ENCODE measurements at places on chromosomes 7 and 10. TPM values are rescaled to one million over a fixed set of nuclear protein-coding genes. Genes with fewer than 3 reads are reported as not detected.

The SLC16A9 gene
- 0.95 TPM for total RNA-seq

The PRSS37 gene
- not detected for total RNA-seq

The NEUROD6 gene
- total RNA-seq, result not detected

The LRMDA gene
- 15.9 TPM for total RNA-seq

The HNRNPF gene
- 178 TPM for total RNA-seq

The MALRD1 gene
- 2.4 TPM for total RNA-seq

The RNF32 gene
- total RNA-seq, result not detected

The TPK1 gene
- total RNA-seq, result 6.5 TPM

The LEP gene
- 715 TPM for total RNA-seq

The HOXA13 gene
- total RNA-seq, result not detected

The GPR146 gene
- 29.6 TPM for total RNA-seq

The TMEM178B gene
- 0.96 TPM for total RNA-seq

The PTEN gene
- total RNA-seq, result 280 TPM

The ZDHHC6 gene
- total RNA-seq, result 27.1 TPM

The STRIP2 gene
- total RNA-seq, result 6.5 TPM

The RBM20 gene
- total RNA-seq, result 1.7 TPM

- no peak for DNase-seq
Measured at GRCh38 chr10:85527616-85528317, 838.8 kb downstream of the GRID1 start.

- DNase-seq, result no peak
Measured at GRCh38 chr7:34755008-34755407, 97.0 kb downstream of the NPSR1 start.

DNA sequence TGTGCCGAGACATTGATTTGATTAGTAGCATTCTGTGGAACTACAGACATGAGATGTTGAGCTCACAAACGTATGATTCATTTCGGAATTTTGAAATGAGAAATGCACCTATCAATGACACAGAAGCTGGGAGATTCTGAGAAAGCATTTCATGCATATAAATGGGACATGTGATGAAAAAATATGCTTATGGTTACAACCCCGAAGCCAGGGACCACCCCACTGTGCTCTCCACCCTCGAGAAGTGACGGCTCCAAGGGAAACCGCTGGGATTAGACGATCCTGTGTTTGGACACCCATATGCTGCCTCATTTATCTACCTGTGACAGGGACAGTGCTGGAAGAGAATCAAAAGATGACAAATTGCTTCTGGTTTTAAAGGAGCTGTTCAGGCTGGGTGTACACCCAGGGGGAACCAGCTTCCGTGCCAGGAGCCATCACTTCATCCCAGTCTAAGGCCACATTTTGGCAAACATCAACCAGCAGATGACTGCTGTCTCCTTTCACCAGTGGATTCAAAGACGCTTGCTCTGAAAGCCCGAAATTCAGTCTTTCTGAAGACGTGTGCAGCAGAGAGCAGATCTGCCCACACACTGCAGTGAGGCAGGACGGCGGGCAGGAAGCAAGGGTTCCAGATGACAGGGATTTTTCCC, 109.9 kb downstream of the ATXN7L1 start:
- no peak for DNase-seq

GRCh38 chr10:8449909-8450308, 395.4 kb downstream of the GATA3 start:
- DNase-seq, result no peak

GRCh38 chr7:155184923-155185322, 112.8 kb upstream of the INSIG1 start:
- no peak for DNase-seq

DNA sequence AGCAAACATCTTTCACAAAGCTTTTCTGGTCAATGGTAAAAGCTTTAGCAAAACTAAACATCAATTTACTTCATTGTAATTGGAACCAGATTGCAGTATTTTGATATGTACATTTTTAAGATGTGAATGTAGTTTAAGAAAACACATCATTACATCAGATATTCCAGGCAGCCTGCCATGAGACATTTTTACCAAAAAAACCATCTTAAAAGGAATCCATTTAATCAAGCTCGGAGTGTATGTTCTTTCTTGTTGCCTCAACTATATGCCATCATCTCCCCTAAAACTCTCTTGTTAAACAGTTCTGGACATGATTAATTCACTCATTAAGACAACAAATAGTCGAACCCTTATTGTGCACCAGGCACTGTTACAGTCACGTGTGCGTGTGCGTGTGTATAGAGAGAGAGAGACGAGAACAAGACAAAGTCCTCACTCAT, 97.5 kb downstream of the UBE2H start:
- no peak for DNase-seq

GRCh38 chr7:143199040-143199439, 15.8 kb downstream of the TAS2R39 start:
- DNase-seq, result no peak

DNA sequence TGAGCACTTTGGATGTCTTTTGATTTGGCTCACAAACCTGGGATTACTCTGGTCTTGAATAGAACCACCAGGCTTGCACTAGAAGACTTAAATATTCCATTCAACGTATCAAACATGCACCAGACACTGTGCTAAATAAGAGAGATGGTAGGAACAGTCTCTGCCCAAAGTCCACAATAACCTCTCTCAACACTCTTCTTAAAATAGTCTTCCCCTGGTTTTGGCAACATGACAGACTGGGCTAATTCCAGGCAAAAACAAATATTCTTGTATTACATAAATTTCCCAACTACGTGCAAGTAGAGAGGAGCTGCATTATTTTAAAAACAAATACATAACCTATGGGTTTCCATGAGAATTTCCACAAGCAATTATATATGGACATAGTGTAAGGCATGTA, 64.8 kb upstream of the PAPSS2 start:
- no peak for DNase-seq

DNA sequence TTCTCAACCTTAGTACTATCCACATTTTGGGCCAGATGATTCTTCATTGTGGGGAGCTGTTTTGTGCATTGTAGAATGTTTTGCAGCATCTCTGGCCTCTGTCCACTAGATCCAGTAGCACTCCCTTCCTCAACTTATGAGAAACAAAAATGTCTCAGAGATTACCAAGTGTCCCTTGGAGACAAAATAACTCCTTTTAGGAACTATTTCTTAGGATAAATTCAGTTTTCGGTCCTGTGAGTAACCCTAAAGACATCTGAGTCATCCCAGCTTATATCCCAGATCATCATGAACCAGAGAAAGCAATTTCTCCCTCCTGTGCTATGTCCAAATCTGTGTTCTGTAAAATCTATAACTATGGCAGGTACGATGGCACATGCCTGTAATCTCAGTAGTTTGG, 266.6 kb upstream of the PHYHIPL start:
- no peak for DNase-seq

GRCh38 chr7:120169996-120170783, 102.8 kb upstream of the KCND2 start:
- no peak for DNase-seq

DNA sequence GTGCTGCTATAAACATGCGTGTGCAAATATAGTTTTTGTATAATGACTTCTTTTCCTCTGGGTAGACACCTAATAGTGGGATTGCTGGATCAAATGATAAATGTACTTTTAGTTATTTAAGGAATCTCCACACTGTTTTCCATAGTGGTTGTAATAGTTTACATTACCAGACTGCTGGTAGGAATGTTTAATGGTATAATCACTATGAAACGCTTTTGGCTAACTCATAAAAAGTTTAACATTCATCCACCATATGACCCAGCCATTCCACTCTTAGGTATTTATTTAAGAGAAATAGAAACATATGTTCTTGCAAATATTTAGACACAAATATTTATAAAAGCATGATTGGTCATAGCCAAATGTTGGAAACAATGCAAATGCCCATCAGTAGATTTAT, 32.1 kb upstream of the TFEC start:
- no peak for DNase-seq

GRCh38 chr10:119516381-119517234, 25.9 kb downstream of the RGS10 start:
- DNase-seq, result no peak

GRCh38 chr7:104943502-104944343, 70.3 kb upstream of the KMT2E start:
- peak; percentile 29 for DNase-seq

- DNase-seq, result no peak
Measured at GRCh38 chr10:12409161-12409560, 59.8 kb downstream of the CAMK1D start.

GRCh38 chr10:103835096-103836050, 20.0 kb downstream of the SH3PXD2A start:
- no peak for DNase-seq

GRCh38 chr10:93867525-93867924, 26.3 kb upstream of the SLC35G1 start:
- DNase-seq, result no peak

DNA sequence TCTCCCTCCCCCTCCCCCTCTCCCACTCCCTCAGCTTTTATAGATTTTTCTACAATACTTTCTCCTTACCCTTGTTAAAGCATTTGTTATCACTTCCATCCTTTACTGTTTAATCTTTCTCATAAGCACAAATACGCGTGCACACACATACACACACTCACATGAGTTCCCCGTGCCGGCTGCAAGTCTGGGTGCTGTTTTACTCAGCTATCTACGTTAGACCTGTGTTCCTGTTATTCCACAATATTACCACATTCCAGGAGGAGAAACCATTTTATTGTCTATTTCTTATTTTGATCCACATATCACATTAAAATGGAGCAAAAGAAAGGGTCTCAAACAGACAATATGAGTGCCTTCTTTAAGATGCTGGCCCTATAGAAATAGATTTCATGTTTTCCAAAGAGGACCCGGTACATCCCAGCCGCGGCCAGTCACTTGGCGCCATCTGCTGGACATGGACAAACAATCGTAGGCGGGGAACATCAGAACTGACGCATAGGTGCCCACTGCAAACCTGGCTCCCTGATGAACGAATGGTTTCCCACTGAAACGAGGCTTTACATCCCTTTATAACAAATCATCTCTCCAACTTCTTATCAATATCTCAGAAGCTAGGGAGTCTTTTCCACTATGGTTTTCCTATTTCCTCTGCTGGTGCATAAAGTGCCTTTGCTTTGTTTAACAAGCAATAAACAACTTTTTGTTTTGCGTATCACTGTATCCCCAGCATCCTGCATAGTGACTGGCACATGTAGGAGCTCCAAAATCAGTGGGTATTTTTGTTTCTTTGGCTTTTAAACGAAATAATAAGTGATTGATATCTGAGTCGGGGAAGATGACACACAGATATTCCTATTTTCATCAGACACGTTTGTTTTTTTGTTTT, 25.2 kb upstream of the OPTN start:
- DNase-seq, result peak; percentile 49

DNA sequence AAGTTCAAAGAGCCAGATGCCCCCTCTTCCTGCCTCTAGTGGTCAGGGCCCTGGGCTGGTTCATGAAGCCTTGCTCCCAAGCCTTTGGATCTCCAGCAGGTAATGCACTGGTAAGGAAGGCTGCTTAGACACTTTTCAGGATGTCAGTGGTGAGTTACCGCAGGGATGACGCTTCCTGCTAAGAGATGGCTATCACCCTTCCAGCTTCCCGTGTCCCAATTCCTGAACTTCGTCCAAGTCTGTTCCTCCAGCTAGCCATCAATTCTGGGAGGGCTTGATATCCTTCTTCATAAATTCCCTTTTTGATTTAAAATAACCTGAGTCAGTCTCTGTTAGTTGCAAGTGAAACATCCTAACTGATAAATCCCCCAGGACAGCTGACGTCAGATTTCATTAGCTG, 221.2 kb downstream of the PLXNA4 start:
- DNase-seq, result no peak

DNA sequence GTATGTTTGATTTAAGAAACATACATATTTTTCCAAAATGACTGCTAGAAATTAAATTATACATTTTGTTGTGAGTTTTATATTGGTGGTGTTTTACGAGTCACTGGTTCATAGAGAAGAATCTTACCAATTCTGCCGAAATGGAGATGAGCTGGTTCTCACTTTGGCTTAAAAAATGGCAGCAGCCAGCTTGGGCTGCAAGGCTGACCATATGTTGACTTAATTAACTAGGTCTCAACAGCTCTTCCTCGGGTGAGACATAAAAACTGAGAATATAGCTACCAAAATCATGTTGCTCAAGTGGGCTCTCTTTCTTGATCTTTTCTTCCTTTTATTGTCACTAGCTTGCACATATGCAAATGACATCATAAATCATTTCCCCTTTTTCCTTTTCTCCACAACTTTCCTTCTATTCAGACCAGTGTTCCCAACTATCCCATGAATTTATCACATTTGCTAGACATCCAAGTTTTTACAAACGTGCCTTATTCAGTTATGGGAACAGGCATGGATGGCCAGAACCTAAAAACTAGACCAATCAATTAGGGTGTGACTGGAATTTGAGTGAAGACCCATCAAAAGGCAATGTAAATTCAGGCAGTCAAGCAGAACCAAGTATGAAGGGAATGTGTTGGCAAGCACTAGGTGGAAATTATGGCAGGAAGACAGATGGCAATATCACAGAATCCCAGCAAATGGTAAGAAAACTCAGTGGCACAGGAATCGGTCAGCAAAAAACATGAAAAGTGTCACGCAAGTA, 6.4 kb upstream of the TSPAN12 start:
- no peak for DNase-seq

- no peak for DNase-seq
Measured at GRCh38 chr10:117364110-117364960, 10.9 kb downstream of the PDZD8 start.

- no peak for DNase-seq
Measured at GRCh38 chr7:104207348-104207730, 474 bp downstream of the ORC5 start.

GRCh38 chr10:77474939-77475338, 162.7 kb downstream of the KCNMA1 start:
- DNase-seq, result no peak

GRCh38 chr7:22319424-22320403, 37.2 kb downstream of the RAPGEF5 start:
- DNase-seq, result no peak

- DNase-seq, result no peak
Measured at GRCh38 chr10:108358912-108359311, 1194.4 kb upstream of the SORCS1 start.

DNA sequence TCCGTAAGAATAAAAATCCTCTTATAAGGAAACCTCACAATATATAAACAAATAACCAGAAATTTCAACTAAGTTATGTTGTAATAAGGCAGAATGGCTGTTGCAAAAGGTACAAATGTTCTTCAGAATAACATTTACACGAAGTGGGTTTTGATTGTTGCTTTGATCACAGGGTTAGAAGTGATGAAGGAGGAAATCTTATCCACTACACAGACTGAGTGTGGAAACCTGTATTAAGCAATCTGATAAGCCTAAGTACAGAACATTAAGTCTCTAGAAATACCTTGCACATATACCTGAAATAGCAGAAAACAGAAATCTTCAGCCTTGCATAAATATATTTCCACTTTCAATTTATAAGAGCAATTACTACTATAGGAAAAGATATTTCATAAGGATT, 251.9 kb downstream of the ETV1 start:
- no peak for DNase-seq

- no peak for DNase-seq
Measured at GRCh38 chr10:132094581-132095234, 29.0 kb downstream of the JAKMIP3 start.

DNA sequence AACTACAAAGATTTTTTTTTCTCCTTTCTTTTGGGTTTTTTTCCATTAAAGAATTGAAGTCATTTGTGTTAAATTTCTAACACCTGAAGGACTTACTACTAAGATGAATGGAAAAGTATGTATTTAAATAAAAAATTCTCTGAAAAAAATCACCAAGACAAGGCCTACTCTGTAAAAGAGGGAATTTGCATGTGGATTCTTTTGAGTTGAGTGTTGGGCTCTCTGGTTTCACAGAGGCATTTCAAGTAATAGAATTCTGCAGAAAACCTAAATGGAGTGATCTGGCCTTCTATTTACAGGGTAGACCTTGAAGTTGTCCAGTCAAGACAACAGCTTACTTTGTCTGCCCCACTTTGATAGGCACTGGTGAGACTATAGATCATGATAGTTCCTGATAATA, 4.1 kb downstream of the LRRC17 start:
- no peak for DNase-seq

Measured in omental fat pad (tissue), 4 donors.